ENCODE measurements at places on chromosomes 6 and 20.

DNA sequence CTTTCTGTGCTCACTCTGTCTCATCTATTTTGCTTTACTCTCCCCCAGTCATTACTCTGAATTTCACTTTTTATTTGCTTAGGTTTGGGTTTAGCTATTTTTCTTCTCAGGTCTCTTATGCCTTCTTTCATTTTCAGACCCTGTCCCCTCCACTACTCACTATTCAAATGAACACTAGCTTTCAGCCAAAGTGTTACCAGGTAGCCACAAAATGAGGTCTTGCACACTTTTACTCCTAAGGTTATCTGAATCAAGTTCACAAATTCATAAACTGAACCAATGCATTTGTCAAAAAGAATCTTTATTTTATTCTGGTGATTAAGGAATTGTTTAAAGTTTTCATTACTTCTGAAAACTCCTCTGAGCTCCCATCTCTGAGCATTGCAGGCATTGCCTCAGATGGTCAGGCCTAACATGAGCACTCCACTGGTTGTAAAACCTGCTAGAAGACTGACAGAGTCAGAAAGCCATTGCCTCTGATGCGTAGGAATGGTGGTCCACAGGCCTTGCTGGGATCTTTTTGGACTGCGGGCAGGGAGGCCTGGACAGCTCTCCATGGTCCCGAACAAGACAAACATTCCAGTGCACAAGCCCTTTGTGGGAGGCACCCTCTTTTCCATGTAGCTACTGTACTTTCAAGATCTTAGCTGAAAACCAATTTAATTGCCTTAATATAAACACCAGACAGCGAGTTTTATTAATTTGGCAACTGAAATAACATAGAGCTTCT, 48.5 kb downstream of the FYN start:
- DNase-seq = no peak

DNA sequence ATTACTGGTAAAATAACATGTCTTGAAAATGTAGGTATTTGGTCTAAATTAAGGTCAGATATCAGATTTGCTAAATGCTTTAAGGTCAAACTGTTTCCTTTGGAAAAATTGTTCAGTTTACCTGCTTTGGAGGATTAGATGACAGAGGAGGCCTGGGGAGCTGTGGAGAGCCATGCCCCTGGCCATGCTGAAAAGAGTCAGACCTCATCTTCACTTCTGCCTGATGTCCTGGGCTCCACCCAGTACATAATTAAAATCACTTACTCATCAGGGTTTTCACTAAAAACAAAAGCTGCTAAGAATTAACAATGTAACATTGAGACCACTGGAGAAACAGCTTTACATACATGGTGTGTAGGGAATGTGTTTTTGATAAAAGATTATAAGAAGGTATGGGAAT, 60.8 kb upstream of the UNC93A start:
- DNase-seq = no peak

DNA sequence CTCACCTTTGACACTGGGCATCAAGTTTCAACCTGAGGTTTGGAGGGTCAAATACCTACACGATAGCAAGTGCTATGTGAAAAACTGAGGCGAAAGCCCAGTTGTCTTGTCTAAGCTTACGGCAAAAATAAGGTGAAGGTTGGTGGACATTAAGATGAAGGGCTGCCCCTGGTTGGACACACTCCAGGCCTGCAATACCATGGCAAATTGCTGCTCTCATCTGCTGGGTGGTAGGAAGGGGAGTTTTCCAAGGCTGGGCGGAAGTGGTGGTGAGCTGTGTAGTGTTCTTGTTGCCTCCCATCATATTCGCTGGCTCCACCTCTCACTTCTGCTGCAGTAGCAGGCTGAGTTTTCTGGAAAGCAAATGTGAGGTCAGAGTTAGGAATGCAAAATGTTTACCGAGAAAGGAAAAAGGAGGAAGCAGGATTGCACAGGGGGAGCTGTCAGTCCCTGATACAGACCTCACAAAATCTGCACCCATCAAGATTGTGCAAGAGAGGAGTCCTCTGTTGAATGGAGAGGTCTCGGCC, 33.7 kb downstream of the SCP2D1 start:
- DNase-seq = no peak

DNA sequence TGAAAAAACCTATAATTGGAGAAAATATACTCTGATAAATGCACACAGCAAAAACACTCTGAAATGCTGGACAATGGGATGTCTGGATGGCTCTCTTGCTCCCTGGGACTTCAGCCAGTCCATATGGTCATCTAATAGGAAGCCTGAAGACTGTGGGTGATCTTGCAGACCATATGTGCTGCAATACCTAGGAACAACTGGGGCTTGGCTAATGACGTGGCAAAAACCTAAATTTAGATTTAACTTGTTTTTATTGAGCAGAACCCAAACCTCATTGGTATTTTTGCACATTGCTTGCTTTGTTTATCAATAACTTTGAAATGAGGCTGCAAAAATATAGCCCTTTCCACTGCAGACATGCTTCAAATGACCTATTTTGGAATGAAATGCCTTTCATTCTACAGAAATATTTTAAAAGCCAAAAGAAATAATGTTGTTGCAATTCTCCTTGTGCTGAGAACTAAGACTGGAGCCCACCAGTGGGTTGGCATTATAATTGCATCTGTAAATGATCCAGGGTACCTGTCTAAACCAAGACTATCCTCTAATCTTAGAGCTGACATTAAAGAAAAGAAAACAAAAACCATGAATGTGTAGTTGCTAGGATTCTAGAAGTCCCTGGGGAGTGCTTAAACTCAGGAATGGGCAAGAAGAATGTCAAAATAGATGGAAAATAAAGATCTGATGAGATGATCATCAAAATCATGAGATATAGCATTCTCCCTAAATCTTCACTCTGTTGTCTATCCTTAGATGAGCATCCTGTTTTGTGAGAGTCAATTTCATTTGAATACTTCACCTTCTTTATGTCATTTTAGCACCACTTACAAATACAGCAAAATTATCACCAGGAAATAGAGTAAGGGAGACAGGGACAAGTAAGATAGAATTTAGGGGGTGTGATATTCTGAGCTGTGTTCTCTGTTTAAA, 152.1 kb upstream of the RIMS1 start:
- DNase-seq = no peak

GRCh38 chr20:17808782-17809181, 109.0 kb downstream of the BANF2 start:
- DNase-seq = no peak

- DNase-seq = no peak
These were observed 272.9 kb downstream of the SMOC2 start for GRCh38 chr6:168713839-168714238.

DNA sequence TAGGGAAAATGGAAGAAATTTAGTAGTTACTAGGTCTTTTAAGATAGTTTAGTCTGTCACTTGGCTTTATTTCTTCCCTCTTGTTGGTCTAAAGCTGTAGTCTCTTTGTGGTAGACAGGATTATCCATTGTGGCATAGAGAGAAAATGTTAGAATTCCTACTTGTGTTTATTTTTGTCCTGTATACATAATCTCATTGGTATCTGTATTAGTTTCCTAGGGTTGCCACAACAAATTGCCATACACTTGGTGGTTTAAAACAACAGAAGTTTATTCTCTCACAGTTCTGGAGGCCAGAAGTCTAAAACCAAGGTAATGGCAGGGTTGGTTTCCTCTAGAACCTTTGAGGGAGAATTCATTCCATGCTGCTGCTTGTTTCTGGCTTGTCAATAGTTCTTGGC, 119.4 kb downstream of the ZFAND3 start:
- DNase-seq = no peak

- DNase-seq = no peak
These were observed 5.8 kb downstream of the TFAP2C start for GRCh38 chr20:56634735-56635385.

DNA sequence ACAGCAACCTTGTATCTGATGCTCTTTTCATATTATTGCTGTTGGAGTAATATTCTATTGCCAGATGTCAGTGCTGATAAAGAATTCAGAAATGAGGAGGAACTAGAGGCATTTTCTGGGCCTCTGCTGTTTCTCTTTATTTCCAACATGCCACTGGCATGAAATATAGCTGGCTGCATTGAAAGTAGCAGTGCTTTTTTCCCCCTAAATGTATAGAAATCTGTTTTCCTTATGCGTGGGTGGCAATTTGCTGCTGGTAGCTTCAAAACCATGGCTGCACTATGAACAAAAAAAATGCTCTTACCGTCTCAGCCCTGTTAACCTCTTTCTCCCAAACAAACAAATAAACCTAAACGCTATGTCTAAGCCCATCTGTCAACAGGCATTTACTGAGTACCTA, 442.3 kb upstream of the AGPAT4 start:
- DNase-seq = no peak

DNA sequence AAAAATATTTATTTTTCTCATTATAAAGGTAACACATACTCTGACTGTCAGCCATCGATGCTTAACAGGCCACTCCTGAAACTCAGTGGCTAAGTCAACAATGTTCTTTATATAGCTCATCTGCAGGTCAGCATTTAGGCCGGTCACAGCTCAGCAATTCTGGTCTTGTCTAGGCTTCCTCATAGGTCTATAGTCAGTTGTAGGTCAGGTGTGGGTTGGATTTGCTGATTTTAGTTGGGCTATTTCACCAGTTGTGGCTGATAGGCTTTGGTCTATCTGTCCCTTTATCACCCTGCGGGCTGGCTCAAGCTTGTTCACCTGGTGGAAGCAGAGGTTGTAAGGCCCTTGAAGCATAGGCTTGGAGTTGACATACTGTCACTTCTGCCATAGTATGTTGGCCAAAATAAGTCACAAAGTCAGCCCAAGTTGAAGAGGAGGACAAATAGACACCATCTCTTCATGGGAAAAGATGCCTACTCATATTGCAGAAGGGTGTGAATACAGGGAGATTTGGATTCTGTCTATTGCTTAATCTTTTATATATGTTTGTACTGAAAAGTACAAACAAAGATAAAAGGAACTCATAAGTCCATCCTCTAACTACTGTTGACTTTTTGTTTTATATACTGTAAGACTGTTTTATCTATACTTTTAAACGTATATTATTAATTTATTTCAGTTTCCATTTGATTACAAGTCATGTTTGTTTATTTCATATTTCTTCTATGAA, 75.0 kb downstream of the BCKDHB start:
- no peak for DNase-seq

- DNase-seq = no peak
These were observed 78.0 kb upstream of the LYRM2 start for GRCh38 chr6:89716532-89716931.

All from GF-D8 (cell line).